Uterus (tissue), 4 donors: ENCODE measurements at places on chromosomes 13 and 19. TPM values are rescaled to one million over a fixed set of nuclear protein-coding genes. Genes with fewer than 3 reads are reported as not detected.

- H3K4me3 ChIP-seq, result no peak overlapping the region
- H3K4me1 ChIP-seq, result no peaks in the 10 kb centered on the region
- no peaks in the 10 kb centered on the region for H3K36me3 ChIP-seq
- H3K27ac ChIP-seq, result no peak overlapping the region
- no peaks in the 10 kb centered on the region for H3K27me3 ChIP-seq
These were observed 365.4 kb downstream of the NDFIP2 start for GRCh38 chr13:79846386-79846785.

DNA sequence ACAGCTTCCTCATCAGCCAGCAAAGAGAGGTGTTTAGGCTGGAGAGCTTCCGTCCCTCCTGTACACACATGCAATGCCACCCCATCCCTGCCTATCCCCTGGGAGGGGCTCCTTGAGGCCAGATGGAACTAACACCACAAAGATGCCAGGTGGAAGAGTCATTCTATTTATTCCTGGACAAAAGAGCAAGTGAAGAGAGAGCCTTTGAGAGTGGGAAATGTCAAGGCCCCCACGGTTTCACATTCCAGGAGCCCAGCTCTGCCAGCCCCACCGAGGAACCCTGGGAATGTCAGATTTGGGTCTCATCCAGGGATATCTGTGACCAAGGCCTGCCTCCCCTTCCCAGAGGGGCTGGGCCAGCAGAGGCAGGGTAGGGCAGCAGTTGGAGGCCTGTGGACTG is 30.8 kb upstream of the IGFL1 start:
- H3K4me3 ChIP-seq, result no peak overlapping the region
- no peak overlapping the region for H3K27ac ChIP-seq
- no peaks in the 10 kb centered on the region for H3K4me1 ChIP-seq
- H3K36me3 ChIP-seq, result no peaks in the 10 kb centered on the region

GRCh38 chr19:16033721-16034120 is 42.6 kb upstream of the TPM4 start:
- H3K27me3 ChIP-seq, result no peaks in the 10 kb centered on the region
- H3K4me3 ChIP-seq, result no peak overlapping the region
- no peaks in the 10 kb centered on the region for H3K4me1 ChIP-seq

Gene ZNF579
- not detected for total RNA-seq

Gene CCNE1
- total RNA-seq, result 5.5 TPM

DNA sequence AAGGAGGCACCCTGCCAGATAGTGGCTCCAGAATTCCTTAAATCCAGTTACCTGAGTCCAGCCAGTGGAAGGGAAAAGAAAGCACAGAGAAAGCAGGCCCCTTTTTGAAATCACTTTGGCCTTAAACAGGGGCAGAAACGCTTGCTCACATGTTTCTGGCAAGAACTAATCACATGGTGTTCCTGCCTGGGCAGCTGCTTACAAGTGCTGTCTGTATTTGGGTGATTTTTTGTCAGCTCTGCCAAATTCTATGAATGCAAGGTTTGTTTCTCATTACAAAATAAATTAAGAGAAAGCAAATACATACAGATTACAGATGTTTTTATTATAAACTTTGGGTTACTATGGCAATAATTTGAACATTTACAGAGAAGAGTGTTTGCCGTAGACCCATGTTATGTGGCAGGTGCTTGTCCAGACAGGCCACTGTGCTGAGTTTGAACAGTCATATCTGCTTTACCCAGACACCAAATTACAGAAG is 1237.8 kb downstream of the SLITRK5 start:
- DNase-seq, result no peak
- no peak overlapping the region for H3K27ac ChIP-seq
- no peaks in the 10 kb centered on the region for H3K27me3 ChIP-seq
- H3K4me1 ChIP-seq, result no peaks in the 10 kb centered on the region
- no peaks in the 10 kb centered on the region for H3K36me3 ChIP-seq

DNA sequence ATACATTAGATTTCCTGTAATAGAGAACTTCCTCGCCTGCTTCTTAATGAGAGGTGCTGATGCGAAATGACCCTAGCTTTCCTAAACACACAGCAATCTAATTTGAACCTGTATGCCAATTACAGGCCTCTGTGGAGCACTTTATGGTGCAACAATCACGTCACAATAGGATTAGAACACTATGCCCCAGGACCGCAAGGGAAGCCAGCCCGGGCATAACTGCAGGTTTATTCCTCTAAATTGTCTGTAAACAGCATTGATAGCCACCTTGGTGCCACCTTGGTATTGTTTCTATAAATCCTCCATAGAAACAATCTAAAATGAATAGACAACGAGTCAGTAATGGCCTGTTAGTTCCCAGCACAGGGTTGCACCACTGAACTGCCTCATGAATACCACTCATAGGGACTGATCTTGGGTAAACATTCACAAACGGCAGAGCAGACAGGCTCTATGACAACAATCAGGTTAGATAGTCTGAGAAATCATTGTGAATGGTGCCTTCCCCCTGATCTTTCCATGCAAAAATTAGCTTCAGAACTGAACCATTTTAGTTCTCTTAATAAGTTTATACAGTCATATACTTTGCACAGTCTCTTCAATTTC is 182.5 kb upstream of the OBI1 start:
- DNase-seq, result no peak
- no peak overlapping the region for H3K4me3 ChIP-seq
- H3K36me3 ChIP-seq, result no peaks in the 10 kb centered on the region

Gene NLRP9
- total RNA-seq, result not detected

DNA sequence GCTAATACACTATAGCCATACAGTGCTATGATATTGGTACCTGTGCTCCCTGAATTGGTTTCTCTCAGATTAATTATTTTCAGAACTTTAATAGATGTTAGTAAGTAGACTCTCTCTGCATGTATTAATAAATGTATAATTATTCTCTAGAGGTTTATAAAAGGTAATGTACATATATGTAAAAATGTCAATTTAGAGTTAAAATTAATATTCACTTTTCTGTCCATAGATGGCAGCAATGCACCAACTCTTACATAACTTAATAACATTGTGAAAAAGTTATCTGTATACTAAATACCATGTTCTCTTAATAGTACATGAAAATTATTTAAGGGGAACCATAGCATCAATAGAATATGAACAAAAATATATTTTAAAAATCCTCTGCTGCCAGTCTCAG is 515.0 kb upstream of the KLHL1 start:
- H3K36me3 ChIP-seq, result no peaks in the 10 kb centered on the region
- H3K4me1 ChIP-seq, result no peaks in the 10 kb centered on the region
- H3K27ac ChIP-seq, result no peak overlapping the region
- no peak overlapping the region for H3K4me3 ChIP-seq
- DNase-seq, result no peak

DNA sequence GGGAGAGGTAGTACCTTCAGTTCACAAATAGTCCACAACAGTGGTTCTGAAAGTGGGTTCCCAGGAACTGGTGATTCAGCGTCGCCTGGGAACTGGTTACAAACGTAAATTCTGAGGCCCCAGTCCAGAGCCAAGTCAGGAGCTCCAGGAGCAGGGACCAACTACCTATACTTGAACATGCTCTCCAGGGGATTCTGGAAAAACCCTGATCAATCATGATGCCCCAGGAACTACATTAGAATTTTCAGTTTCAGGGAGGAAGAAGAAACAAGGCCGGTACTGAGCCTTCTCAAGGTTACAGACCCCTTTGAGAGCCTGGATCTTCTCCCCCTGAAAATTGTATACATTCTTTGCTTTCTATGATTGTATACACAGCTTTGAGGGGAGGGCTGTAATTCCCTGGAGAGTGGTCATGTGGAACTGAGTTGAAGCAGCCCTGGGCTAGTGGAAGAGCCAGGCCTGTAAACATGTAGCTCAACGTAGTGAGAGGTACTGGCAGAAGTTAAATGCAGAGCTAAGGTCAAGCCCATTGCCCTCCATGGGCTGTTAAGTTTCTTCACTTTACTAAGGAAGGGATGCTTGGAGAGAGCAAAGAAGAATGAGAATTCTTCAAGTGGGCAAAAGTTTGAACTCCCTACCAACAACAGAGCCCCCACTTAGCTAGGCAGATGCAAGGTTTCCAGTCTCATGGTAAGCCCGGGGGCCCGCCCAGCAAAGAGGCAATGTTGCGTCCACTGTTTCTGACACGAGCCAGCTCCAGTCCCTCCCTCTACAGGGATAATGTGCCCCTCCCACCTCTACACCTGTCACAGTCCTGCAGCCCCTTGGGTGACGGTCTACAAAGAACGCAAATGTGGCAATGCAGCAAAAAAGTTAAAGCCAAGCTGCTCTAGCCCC is 17.0 kb downstream of the DOCK9 start:
- H3K27me3 ChIP-seq, result no peaks in the 10 kb centered on the region
- H3K4me1 ChIP-seq, result no peaks in the 10 kb centered on the region
- no peak overlapping the region for H3K4me3 ChIP-seq
- no peaks in the 10 kb centered on the region for H3K36me3 ChIP-seq
- DNase-seq, result no peak

DNA sequence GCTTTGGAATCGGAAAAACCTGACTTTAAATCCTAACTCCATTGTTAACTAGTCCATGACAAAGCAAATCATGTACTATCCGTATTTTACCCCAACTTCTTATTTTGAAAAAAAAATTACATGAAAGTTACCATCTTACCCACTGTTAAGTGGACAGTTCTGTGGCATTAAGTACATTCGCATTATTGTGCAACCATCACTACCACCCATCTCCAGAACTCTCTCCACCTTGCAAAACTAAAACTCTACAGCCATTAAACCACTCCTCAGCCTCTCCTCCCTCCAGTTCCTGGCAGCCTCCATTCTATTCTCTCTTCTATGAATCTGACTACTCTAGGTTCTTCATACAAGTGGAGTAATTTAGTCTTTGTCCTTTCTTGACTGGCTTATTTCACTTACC is 176.5 kb downstream of the USP12 start:
- H3K36me3 ChIP-seq, result no peaks in the 10 kb centered on the region
- no peaks in the 10 kb centered on the region for H3K4me1 ChIP-seq
- DNase-seq, result no peak

DNA sequence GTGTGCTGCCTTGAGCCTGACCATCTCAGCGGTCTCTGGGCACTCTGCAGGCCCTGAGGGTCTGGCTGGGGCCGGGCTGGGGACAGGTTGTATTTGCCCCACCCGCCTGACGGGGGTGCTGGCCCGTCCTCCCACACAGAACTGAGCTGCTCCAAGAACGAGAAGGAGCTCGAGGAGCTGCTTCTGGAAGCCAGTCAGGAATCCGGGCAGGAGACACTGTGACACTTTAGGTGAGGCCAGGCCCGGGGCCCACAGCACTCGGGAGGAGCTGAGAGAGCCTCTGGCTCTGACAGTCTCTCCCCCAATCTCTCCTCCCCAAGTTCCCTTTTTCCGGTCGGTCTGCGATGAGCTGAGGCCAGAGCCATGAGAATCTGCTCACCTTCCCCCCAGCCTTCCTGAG is 14.5 kb downstream of the NKPD1 start:
- no peak overlapping the region for H3K27ac ChIP-seq
- H3K36me3 ChIP-seq, result no peaks in the 10 kb centered on the region
- H3K4me1 ChIP-seq, result no peaks in the 10 kb centered on the region
